ENCODE measurements at places on chromosomes 16 and 17. TPM values are rescaled to one million over a fixed set of nuclear protein-coding genes. Genes with fewer than 3 reads are reported as not detected.

The LRRC37A3 gene
- 2.0 TPM for total RNA-seq

The ST6GALNAC2 gene
- total RNA-seq = 6.4 TPM

- no peak for DNase-seq
Measured at GRCh38 chr16:10242916-10243315, 60.7 kb upstream of the GRIN2A start.

DNA sequence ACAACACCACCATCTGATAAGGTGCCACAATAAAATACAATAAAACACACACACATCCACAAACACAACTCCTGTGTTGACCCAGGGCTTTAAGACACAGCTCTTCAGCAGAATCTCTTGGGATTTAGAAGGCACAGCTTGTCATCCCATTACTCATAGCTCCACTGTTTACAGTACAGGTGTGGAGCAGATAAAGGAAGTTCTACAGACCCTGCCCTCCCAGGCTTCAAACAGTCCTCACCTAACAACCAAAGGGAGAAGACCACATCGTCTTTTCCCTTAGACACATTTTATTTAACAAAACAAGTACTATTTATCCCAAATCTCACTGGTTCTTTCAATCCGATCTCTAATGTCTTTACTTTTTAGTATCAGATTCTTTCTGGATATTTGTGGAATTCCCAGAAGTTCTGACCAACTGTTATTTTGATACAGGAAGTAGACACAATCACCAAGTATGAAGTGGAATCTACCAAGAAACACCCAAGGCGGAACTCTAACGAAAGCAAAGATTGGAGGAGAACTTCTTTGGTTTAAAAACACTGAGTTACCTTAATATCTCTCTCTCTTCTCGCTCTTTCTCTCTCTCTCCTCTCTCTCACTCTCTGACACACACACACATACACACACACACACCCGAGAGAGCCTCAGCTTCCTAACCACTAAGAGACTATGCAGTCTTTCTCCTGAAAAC, 46.1 kb downstream of the CYTH1 start:
- no peak for DNase-seq

GRCh38 chr16:63652091-63652490, 1469.8 kb downstream of the CDH11 start:
- DNase-seq = no peak

DNA sequence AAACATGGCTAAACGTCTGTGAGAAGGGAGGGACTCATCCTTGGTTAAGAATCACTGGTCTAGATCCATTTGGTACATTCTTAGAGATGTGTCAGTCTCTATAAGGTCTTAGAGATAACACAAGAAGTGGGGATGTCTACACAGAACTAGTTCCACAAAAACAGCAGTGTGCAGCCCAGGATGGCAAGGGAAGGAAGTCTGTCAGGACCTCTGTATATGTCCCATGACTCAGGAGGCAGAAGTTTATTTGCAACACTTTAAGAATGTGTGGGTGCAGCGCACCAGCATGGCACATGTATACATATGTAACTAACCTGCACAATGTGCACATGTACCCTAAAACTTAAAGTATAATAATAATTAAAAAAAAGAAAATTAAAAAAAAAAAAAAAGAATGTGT, 548.5 kb upstream of the SOX9 start:
- DNase-seq = no peak

DNA sequence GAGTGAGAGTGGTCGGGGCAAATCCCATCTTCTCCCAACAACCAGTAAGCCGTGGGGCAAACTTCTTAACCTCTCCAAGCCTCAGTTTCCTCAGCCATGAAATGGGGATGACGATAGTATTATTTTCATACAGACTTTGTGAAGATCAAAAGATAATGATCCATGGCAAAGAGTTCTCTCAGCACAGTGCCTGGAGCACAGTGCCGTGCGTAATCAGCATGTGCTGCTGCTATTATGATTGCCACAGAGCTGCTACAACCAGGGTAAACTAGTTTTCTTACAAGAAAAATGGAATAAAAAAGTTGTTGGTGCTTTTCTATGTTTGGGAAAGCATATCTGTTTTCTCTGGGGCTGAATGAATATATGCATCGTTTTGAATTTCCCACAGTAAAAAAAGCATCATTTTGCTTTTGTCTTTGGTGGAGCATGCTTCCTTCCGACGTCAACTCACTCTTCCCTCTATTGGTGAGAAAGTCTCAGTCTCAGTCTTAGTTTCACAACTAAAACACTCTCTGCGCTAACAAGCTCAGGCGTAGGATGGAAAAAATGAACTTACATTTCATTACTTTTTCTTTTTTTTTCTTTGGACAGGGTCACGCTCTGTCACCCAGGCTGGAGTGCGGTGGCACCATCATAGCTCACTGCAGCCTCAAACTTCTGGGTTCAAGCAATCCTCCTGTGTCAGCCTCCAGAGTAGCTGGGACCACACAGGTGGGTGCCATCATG, 37.2 kb downstream of the CDK5R1 start:
- DNase-seq = no peak

- no peak for DNase-seq
Measured at GRCh38 chr16:500709-501108, 26.8 kb upstream of the CAPN15 start.

DNA sequence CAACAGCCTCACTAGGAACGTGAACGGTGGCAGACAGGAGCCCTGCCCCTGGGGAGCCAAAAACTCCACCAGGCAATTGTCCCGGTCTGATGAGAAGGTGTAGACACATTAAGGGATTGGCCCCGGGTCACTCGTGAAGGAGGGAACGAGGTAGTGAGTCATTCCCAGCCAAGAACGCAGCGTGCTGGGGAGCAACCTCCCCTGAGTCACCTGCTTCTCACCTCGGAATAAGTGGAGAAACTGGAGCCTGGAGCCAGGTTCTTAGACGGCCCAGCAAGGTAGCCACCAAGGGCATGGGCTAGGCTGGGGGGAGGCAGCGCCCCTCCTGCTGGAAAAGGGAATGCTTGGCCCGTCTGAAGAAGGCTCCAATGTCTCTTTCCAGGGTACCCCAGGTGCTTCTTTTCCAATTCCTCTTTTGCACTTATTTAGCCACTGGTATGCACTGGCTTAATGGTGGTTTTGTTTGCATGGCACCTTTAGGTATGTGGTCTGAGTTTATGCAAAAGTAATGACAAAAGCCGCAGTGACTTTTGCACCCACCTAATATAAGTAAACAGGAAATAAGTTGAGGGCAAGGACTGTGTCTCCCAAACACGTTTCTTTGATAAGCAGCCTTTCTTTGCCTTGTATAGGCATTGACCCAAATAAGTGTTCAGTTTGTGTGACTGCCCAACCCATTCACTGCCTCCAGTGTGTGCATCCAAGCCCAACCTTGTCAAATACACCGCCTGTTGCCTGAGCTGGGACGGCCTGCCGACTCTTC, 1.8 kb upstream of the HELZ start:
- peak; percentile 54 for DNase-seq

All from right atrium auricular region (tissue), 2 donors.